ENCODE measurements at places on chromosomes 7 and 10. TPM values are rescaled to one million over a fixed set of nuclear protein-coding genes. Genes with fewer than 3 reads are reported as not detected.

DNA sequence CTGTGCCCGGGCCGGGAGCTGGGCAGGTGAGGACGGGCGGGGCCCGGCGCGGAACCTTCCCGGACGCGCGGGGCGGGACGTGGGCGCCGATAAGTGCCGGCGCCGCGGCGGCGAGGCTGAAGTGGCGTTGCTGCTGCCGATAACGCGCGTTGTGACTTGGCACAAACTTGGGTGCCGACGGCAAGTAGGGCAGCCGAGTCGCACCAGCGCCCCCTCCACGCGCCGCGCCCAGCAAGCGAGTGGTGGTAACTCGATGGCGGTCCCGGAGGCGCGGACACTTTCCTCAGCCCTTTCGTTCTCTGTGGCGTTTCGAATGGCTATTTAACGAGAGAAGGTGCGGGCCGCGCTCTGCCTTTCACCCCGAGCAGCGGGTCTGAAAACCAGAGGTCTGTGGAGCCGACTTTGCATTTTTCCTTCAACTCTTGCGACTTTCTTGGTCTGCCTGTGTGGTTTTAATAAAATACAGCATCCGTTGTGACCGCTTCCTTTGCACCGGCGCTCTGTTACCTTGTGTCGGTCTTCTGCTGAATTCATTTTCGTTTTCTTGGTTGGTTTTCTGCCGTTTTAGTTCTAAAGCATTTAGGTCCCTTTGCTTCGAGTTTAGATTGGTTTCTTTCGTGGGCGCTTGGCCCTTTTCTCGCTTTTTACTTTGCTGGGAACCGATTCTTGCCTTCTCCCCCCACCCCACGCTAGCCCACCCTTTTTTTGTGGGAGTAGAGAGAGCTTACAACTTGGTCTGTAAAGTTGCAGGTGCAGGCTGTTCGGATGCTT is 701 bp downstream of the STK17A start:
- H3K36me3 ChIP-seq: peaks cover 34% of the 10 kb centered on the region
- peak overlapping the region; percentile 97 for H3K4me3 ChIP-seq
- peaks cover 18% of the 10 kb centered on the region for H3K27me3 ChIP-seq
- peak; percentile 82 for DNase-seq
- H3K27ac ChIP-seq: peak overlapping the region; percentile 99

- H3K27ac ChIP-seq: no peak overlapping the region
- H3K4me3 ChIP-seq: no peak overlapping the region
- no peaks in the 10 kb centered on the region for H3K36me3 ChIP-seq
- peaks cover 4% of the 10 kb centered on the region for H3K27me3 ChIP-seq
- peaks cover 9% of the 10 kb centered on the region for H3K4me1 ChIP-seq
Measured at GRCh38 chr10:75513292-75513885, 82.0 kb downstream of the LRMDA start.

DNA sequence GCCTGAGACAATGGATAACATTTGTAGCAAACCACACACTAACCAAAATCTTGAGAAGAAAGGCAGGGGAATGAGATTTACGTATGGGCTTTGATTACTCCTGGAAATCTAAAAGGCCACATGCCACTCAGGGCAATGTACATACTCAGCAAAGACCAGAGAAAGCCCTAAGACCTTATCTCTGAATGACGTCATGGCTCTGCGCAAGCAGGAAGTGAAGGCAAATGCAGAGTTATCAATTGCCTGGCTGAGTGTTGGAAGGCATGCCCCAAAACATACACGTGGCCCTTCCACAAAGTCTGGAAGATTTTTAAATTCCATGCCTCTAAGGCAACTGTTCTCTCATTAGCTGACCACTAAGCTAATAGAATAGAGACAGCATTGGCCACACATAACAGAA is 90.9 kb upstream of the NRBF2 start:
- no peak overlapping the region for H3K27ac ChIP-seq
- H3K36me3 ChIP-seq: peaks cover under 1% of the 10 kb centered on the region
- no peaks in the 10 kb centered on the region for H3K4me1 ChIP-seq

TMEM209 gene
- total RNA-seq: 40.2 TPM

DNA sequence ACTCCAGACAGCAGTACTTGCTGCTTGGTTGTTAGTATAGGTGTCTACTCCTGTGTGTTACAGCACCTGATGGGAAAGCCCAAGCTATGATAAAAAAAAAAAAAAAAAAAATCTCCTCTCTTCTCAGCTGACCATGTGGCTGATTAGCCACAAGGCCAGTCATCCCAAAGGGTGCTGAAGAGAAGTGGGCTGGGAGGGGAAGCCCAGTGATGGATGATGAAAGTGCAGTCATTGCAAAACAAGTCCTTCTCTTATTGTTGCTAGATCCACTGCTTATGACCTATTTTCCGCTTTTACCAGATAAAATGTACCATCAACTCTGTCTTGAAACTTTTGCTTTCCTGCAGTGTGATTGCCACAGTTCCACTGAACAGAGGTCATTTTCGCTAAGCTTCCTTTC is 1092.5 kb upstream of the C7orf33 start:
- DNase-seq: no peak
- no peak overlapping the region for H3K4me3 ChIP-seq
- no peaks in the 10 kb centered on the region for H3K27me3 ChIP-seq
- no peaks in the 10 kb centered on the region for H3K4me1 ChIP-seq
- H3K36me3 ChIP-seq: no peaks in the 10 kb centered on the region
- no peak overlapping the region for H3K27ac ChIP-seq

- no peak overlapping the region for H3K27ac ChIP-seq
- H3K36me3 ChIP-seq: peaks cover 3% of the 10 kb centered on the region
- H3K4me3 ChIP-seq: no peak overlapping the region
- DNase-seq: no peak
Measured at GRCh38 chr10:112393341-112393740, 19.4 kb downstream of the ACSL5 start.

DNA sequence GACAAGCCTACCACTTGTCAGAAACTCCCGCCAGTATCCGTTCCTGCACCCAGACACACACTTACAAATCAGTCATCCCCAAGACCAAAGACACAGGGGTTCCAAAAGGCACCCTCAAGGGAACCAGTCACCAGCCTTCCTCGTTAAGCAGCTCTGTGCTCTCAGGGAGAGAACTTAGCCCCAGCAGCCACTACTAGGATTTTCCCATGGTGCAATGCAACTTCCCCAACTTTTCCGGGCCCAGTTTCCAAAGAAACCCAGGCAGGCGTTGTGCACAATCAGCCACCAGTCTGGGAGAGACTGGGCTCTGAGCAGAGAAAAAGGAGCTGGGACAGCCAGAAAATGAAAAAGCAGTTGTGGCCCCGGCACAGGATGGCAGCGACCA is 1.2 kb downstream of the DLG5 start:
- no peak for DNase-seq
- H3K4me3 ChIP-seq: peak overlapping the region; percentile 50
- H3K36me3 ChIP-seq: no peaks in the 10 kb centered on the region
- H3K27ac ChIP-seq: no peak overlapping the region

SPDYE2 gene
- not detected for total RNA-seq

DNA sequence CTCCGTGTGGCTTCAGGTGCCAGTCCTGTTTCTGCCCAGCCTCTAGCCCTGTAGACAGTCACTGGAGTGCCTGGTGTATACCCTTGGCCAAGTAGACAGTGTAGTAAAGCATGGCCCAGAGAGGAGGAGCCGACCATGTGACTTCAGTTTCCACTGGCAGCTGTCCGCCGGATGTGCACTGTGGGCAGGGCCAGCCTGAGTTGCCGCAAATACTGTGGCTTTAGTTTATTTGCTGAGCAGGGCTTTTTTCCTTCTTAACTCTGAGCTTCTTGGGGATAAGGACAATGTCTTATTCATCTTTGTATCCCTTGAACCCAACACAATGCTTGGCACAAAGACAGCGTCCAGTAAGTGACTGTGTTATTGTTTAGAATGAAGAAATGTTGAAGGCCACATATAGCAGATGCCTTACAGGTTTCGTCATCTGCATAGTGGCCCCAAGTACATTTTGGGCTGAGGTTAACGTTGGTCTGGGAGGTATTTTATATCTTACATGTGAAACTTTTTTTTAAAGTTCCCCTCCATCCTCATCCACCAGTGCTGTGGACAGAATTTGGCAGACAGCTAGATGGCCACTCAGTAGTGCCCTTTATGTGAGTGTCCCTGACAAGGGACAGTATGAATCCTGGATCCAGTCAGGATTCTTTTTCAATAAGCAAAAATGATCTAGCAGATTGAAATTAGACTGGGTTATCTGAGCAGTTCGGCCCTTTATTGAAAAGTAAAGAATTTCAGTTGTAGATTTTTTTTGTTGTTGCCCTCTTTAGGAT is 40.6 kb downstream of the CYP17A1 start:
- DNase-seq: peak; percentile 83
- peaks cover 34% of the 10 kb centered on the region for H3K4me1 ChIP-seq
- no peak overlapping the region for H3K4me3 ChIP-seq
- peak overlapping the region; percentile 79 for H3K27ac ChIP-seq
- H3K27me3 ChIP-seq: no peaks in the 10 kb centered on the region

GRCh38 chr10:125187238-125188194 is 27.2 kb upstream of the CTBP2 start:
- no peak overlapping the region for H3K4me3 ChIP-seq
- peaks cover under 1% of the 10 kb centered on the region for H3K27me3 ChIP-seq
- H3K36me3 ChIP-seq: no peaks in the 10 kb centered on the region
- no peaks in the 10 kb centered on the region for H3K4me1 ChIP-seq

- H3K27ac ChIP-seq: peak overlapping the region; percentile 65
- H3K36me3 ChIP-seq: peaks cover 3% of the 10 kb centered on the region
- peaks cover 11% of the 10 kb centered on the region for H3K27me3 ChIP-seq
- no peak overlapping the region for H3K4me3 ChIP-seq
- peak; percentile 59 for DNase-seq
Measured at GRCh38 chr10:8438603-8439002, 384.1 kb downstream of the GATA3 start.

DNA sequence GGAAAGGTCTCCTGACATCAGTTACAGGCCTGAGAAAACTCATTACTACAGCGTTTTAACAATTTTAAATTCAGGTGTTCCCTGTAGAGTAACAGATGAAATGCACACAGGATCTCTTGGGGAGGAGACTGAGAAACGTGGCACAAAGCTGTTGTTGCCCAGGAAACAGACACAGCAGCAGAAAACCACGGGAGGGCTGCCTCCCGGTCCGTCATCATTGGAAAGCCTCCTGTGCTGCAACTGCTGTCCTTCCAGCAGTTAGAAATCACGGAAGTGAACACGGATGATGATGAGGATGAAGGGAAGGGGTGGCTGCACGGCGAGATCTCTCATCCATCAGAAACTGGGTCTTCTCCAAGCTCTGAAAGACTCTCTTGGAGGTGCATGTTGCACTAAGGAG is 94.6 kb upstream of the RNF32 start:
- no peak overlapping the region for H3K4me3 ChIP-seq
- H3K4me1 ChIP-seq: peaks cover 1% of the 10 kb centered on the region
- H3K27ac ChIP-seq: no peak overlapping the region
- peaks cover 11% of the 10 kb centered on the region for H3K27me3 ChIP-seq
- DNase-seq: no peak

DNA sequence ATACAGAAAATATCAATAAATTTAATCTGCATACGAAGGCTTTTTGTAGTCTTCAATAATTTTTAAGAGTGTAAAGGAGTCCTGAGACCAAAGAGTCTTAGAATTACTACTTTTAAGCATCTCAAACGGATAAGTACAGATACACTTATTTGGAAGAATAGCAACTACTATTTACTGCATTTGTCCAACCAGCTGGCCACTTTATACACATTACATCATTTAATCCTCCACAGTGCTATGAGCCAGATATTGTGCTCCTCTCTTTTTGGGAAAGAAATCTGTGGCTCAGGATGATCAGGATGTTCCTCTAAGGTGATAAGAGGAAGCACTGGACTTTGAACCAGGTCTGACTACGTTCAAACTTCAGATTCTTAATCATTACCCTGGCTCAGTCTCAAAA is 588.6 kb upstream of the LRRTM3 start:
- no peaks in the 10 kb centered on the region for H3K36me3 ChIP-seq
- H3K27ac ChIP-seq: no peak overlapping the region
- no peaks in the 10 kb centered on the region for H3K4me1 ChIP-seq
- no peaks in the 10 kb centered on the region for H3K27me3 ChIP-seq
- no peak for DNase-seq
- no peak overlapping the region for H3K4me3 ChIP-seq

MINDY4 gene
- total RNA-seq: 1.3 TPM

NKX1-2 gene
- total RNA-seq: not detected

Measured in activated CD8-positive, alpha-beta T cell treated with anti-CD3 and anti-CD28 coated beads, Interleukin-2, amount 10 ng/mL, durations not matched to agents 7 days and 5 days (primary cell).